ENCODE measurements at places on chromosomes 16 and 17.

- no peak for DNase-seq
Measured at GRCh38 chr16:49959552-49960277, 65.3 kb upstream of the CNEP1R1 start.

DNA sequence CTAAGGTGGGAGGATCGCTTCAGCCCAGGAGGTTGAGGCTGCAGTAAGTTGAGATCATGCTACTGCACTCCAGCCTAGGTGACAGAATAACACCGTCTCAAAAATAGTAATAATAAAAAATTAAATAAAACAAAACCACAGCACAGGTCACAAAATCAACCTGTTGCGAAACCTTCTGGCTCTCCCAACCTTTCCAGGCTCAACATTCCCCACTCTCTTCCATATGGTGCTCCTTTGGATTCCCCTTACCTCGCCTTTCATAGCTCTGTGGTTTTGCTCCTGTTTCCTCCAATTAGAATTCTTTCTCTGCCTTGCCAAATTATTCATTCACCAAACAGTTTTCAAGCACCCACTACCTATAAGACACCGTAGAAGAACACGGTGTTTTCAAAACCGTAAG, 4.7 kb downstream of the ZDHHC7 start:
- no peak for DNase-seq

DNA sequence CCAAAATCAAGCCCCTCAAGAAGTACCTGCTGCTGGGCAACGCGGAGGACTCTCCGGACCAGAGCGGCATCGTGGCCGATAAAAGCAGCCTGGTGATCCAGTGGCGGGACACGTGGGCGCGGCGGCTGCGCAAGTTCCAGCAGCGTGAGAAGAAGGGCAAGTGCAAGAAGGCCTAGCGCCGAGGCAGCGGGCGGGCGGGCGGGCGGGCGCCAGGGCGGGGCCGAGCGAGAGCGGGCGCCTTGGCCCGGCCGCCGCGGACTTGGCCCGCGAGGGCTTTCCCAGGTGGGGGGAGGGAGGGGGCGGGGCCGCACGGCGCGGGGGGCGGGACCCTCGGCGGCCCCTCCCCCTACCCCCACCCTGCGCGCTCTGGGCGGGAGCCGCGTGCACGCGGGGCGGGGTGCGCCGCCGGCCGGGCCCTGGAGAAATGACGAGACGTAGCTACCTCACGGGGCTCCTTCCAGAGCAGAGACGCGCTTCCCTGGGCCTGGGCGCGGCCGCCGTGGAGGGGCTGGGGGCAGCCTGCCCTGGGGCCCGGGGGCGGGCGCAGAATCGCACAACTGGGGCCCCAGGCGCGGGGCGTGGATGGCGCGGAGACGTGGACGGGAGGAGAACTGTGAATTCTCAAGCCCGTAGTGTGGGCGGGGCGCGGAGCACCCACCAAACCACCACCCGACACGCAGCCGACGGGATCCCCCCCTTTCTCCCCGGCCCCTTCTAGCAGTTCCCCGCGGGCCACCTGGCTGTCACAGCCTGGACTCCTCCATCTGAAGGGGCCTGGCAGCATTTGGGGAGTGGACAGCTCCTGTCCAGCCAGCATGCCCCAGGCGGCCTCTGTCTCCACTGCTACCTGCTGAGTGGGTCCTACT, 218.7 kb downstream of the NTN1 start:
- peak; percentile 98 for DNase-seq

- no peak for DNase-seq
Measured at GRCh38 chr16:58656899-58657298, 27.3 kb upstream of the CNOT1 start.

- DNase-seq = no peak
Measured at GRCh38 chr16:56488035-56488434, 31.8 kb downstream of the BBS2 start.

- DNase-seq = no peak
Measured at GRCh38 chr16:14549789-14550153, 80.3 kb downstream of the PARN start.

- no peak for DNase-seq
Measured at GRCh38 chr17:50853015-50853615, 13.0 kb downstream of the TOB1 start.

- DNase-seq = no peak
Measured at GRCh38 chr17:66953630-66954020, 10.9 kb upstream of the CACNG4 start.

- DNase-seq = no peak
Measured at GRCh38 chr17:35313875-35314409, 59.5 kb downstream of the SLFN11 start.

GRCh38 chr16:4140652-4141051, 24.4 kb upstream of the ADCY9 start:
- no peak for DNase-seq

DNA sequence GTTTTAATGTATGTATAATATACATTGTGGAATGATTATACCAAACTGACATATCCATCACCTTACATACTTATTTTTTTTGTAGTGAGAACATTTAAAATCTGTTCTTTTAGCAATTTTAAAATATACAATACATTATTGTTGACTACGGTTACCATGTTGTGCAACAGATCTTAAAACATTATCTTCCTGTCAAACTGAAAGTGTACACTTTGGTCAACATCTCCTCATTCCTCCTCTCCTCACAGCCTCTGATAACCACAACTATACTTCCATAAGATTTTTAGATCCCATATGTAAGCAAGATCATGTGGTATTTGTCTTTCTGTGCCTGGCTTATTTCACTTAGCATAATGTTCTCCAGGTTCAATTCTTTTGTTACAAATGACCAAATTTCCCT, 7.5 kb upstream of the DNAJA2 start:
- DNase-seq = no peak

- peak; percentile 48 for DNase-seq
Measured at GRCh38 chr16:468068-468821, 42.8 kb downstream of the RAB11FIP3 start.

DNA sequence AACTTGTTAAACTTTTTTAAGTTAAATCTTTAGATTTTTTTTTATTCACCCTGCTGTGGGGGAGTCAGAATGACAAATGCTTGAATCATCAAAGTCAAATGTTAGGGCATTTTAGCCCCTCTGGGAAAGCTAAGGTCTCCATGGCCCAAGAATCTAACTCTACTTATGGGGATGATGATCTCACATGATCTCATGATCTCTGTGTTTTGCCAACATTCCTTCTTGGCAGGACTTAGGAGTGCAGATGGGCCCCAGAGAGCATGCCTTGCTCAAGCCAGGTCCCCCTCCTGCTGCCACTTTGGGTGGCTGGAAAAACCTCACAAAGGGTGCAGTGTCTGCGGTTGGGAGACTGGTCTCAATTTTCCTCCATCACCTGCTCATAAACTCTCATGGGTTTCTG, 108.6 kb downstream of the PRKCB start:
- no peak for DNase-seq

DNA sequence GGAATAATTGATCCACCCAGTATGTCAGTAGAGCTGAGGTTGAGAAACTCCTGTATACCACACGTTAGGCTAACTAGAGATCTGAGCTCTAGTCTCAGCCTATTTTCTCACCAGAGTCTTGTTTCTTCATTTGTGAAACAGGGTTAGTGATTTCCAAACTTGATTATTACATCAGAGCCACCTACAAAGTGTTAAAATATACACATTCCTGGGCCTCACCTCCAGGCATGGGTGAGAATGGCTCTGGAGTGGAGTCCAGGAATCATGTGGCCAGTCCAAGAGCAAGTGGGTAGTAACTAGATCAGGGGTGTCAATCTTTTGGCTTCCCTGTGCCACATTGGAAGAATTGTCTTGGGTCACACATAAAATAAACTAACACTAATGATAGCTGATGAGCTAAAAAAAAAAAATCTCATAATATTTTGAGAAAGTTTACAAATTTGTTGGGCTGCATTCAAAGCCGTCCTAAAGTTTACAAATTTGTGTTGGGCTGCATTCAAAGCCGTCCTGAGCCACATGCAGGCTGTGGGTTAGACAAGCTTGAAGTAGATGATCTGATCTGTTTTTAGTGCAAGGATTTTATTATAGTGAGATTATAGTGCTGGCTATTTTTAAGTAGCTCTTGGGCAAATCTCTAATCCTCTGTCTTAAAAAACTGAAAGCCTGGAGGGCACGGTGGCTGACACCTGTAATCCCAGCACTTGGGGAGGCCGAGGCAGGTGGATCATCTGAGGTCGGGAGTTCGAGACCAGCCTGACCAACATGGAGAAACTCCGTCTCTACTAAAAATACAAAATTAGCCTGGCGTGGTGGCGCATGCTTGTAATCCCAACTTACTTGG, 20.4 kb downstream of the PRCD start:
- no peak for DNase-seq

GRCh38 chr17:10499950-10500349, 18.4 kb downstream of the MYH1 start:
- DNase-seq = no peak

GRCh38 chr17:42883802-42884558, 16.6 kb upstream of the G6PC1 start:
- DNase-seq = no peak

All from frontal cortex (tissue), 4 donors.